ENCODE measurements at places on chromosomes 11 and 22. TPM values are rescaled to one million over a fixed set of nuclear protein-coding genes. Genes with fewer than 3 reads are reported as not detected.

KCNJ11 gene
- not detected for total RNA-seq

CARNS1 gene
- not detected for total RNA-seq

OR8G5 gene
- not detected for total RNA-seq

TSGA10IP gene
- total RNA-seq: not detected

GRCh38 chr11:21398195-21398594, 728.8 kb downstream of the NELL1 start:
- no peak overlapping the region for H3K4me3 ChIP-seq
- H3K27me3 ChIP-seq: no peaks in the 10 kb centered on the region
- no peaks in the 10 kb centered on the region for H3K4me1 ChIP-seq
- no peak for DNase-seq

DNA sequence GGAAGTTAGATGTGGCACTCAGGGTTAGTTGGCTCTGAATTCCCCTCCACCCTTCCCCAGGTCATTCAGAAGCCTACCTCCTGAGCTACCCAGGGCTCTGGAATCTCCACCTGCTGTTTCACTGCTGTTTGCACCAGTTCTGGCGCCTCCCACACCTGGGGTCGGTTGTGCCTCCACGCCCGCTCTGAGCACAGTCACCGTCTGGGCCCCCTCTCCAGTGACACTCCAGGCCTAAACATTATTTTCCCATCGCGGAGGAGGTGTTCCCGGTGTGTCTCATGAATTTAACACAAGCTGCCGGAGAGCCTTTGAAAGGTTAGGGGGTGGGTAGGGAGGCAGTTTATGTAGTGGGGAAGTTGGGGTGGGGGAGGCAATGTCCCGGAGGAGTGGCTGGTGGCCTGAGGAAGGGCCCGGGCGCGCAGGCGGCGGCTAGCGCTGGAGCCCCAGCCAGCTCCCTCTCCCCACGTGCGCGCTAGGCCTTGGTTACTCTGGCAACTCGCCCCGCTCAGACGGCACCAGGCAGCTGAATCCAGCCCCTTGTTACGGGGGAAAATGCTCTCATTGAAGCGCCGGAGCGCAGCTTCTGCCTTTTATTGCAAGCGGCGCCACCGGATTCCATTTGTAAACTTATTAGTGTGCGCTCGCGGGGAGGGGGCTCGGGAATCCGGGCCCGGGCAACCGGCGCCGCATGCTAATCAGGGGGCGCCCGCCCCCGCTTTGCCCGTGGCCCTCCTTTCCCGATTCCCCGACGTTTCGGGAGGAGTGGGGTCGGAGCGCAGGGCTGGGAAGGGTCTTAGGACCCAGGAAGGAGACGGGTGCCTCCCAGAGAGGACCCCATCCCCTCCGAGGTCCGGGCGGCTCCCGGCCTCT, 52.4 kb downstream of the GRIK4 start:
- peaks cover 15% of the 10 kb centered on the region for H3K4me1 ChIP-seq
- no peak overlapping the region for H3K4me3 ChIP-seq
- peaks cover 15% of the 10 kb centered on the region for H3K27me3 ChIP-seq
- no peak for DNase-seq
- no peaks in the 10 kb centered on the region for H3K36me3 ChIP-seq

DNA sequence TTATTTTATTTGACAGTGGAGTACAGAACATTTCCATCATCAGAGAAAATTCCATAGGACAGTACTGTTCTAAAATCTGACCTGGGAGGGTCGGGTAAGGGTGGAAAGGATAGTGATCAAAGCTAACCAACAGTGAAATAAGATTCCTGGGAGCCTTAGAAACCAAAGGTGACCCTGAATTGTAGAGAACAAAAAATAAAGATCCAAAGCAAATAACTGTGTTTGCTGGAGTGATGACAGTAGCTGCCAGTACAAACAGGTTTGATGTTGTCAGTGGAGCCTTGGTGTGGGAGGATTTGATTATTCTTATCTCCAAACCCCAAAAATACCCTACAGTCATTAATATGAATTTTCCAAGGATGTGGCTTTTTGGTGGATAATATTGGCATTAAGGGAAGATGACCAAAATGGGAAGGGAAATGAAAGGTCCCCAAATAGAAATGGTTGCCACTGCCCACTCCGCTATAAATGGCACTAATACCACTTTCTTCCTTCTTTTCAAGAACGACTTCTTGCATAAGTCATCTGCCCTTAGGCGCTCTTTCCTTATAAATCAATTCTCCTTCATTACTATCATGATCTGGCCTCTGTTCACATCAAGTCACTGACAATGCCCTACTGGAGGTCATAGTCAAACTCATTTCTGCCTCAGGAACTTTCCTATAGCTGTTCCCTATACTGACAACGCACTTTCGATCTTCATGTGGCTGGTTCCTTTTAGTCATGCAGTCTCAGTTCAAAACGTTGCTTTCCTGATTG, 44.4 kb downstream of the EHF start:
- no peak for DNase-seq
- H3K27ac ChIP-seq: no peak overlapping the region
- H3K27me3 ChIP-seq: peaks cover 25% of the 10 kb centered on the region
- H3K4me3 ChIP-seq: no peak overlapping the region
- peaks cover 4% of the 10 kb centered on the region for H3K36me3 ChIP-seq
- H3K4me1 ChIP-seq: no peaks in the 10 kb centered on the region

DNA sequence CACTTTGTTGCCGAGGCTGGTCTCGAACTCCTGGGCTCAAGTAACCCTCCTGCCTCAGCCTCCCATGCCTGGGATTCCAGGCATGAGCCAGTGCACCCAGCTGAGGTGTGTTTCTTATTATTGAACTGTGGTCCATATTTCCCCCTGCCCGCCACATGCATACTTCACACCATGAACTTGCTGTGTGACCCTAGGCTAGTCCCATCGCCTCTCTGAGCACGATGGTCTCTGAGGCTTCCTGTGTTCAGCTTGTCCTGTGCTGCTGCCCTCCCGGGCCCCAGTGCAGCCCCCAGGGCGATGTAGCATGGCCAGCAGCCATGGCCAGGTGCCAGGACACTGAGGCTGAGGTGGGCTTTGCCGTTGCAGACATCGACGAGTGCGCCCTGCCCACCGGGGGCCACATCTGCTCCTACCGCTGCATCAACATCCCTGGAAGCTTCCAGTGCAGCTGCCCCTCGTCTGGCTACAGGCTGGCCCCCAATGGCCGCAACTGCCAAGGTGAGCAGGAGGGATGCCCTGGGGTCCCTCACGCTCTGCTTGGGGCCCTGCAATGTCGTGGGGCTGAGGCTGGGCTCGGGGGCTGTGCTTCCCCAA, 45.7 kb downstream of the FBLN1 start:
- H3K36me3 ChIP-seq: peaks cover 42% of the 10 kb centered on the region
- no peak for DNase-seq
- no peak overlapping the region for H3K4me3 ChIP-seq
- H3K4me1 ChIP-seq: peaks cover 59% of the 10 kb centered on the region

DNA sequence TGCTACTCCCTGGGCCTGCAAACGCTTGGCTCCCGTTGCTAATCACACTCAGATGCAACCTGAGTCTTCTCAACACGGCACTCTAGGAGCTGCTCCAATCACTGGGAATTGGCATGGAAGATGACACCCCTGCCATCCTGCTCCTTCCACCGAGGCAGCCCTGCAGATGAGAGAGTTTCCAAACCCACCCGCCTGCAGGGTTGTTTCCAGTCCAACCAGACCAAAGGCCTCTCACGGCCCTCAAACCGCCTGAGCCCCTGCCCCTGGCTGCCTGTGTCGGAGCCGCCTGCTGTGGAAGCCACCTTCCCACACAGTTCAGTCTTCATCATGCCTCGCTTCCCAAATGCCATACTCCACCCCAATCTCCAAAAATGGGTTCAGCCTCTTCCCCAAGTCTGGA, 36.8 kb upstream of the TP53I11 start:
- no peak overlapping the region for H3K4me3 ChIP-seq
- H3K4me1 ChIP-seq: no peaks in the 10 kb centered on the region
- no peak for DNase-seq
- no peaks in the 10 kb centered on the region for H3K36me3 ChIP-seq
- peaks cover 56% of the 10 kb centered on the region for H3K27me3 ChIP-seq

- DNase-seq: no peak
- H3K36me3 ChIP-seq: no peaks in the 10 kb centered on the region
- H3K27ac ChIP-seq: no peak overlapping the region
- peaks cover 4% of the 10 kb centered on the region for H3K27me3 ChIP-seq
Measured at GRCh38 chr11:45166604-45166897, 20.1 kb downstream of the PRDM11 start.

DNA sequence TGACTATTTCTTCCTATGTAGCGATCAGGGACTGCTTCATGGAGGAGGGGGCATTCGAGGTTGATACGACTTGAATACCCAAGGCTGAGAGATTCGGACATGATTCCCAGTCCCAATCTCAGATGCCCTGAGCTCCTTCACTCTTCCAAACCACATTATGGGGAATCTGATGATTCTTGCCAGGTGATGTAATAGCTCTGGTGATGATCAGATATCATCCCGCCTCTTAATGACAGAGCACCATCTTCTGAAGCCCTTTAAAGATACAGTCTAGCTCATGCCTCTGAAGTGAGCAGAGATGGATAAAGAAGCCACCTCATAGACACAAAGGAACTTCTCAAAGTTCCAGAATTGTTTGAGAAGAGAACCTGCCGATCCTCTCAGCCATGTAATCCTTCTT, 8.9 kb upstream of the CLMP start:
- H3K27me3 ChIP-seq: no peaks in the 10 kb centered on the region
- peaks cover 48% of the 10 kb centered on the region for H3K4me1 ChIP-seq
- DNase-seq: no peak
- no peak overlapping the region for H3K27ac ChIP-seq
- H3K36me3 ChIP-seq: no peaks in the 10 kb centered on the region

DNA sequence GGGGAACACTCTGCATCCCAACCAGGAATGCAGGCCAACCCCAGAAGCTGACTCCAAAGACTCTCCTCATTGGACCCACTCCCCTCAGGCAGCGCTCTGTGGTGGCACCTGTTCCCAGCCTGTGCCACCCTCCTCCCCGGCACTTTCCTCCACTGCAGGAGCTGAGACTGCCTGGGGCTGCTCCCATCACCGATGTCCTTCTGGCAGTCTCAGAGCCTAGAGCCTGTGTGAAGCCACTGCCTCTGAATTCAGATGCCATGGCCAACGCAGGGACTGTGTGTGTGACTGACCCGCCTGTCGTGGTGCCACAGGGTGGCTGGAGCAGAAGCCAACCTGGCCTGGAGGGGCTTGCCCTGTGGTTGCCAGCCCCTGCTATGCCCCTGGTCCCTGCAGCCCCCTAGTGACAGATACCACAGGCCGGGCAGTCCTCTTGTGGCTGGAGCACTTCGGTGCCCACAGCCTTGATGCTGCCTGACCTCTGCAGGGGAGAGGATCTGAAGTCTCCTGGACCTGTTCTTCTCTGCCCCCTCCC, 43.2 kb downstream of the TBX1 start:
- H3K4me1 ChIP-seq: peaks cover 28% of the 10 kb centered on the region
- no peak overlapping the region for H3K27ac ChIP-seq
- no peaks in the 10 kb centered on the region for H3K36me3 ChIP-seq
- no peak for DNase-seq
- peaks cover 2% of the 10 kb centered on the region for H3K27me3 ChIP-seq

DNA sequence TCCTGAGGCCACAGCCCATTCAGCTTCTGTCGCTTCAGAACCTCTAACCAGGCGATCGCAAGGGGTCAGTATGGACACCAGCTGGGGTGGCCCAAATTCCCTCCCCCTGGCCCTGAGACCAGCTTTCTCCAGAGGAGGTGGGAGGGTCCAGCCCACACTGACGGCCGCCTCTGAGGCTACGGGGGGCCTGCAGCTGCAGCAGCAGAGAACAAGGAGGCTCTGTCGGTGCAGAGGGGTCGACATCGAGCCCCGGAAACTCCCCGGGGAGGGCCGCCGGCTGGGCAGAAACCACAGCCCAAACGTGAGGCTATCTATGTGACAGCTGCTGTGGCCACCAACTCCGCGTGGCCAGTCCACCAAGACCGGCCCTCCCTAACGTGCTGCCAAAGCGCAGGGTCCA, 40.8 kb downstream of the ELFN2 start:
- no peaks in the 10 kb centered on the region for H3K36me3 ChIP-seq
- no peak overlapping the region for H3K27ac ChIP-seq
- no peak overlapping the region for H3K4me3 ChIP-seq
- H3K27me3 ChIP-seq: peaks cover 3% of the 10 kb centered on the region
- DNase-seq: no peak

DNA sequence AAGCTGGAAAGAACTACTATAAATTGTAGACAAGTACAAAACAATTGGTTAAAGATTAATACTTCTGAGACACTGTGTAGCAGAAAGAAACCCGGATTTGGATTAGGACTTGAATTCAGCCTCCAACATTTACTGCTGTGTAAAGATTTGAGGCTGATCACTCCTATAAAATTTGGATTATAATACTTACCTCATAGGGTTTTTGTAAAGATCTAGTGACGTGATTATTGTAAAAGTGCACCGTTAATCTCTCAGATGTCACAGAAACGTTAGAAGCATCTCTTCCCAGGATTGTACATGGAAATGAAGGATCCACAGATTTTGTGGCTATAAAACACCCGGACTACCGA, 323 bp upstream of the HIKESHI start:
- peak overlapping the region; percentile 97 for H3K27ac ChIP-seq
- peaks cover 22% of the 10 kb centered on the region for H3K4me1 ChIP-seq
- H3K27me3 ChIP-seq: no peaks in the 10 kb centered on the region
- DNase-seq: no peak

GRCh38 chr22:35727436-35727835, 9.8 kb downstream of the APOL5 start:
- no peak for DNase-seq
- H3K4me1 ChIP-seq: peaks cover 6% of the 10 kb centered on the region
- H3K27ac ChIP-seq: no peak overlapping the region
- no peak overlapping the region for H3K4me3 ChIP-seq
- peaks cover 8% of the 10 kb centered on the region for H3K27me3 ChIP-seq

DNA sequence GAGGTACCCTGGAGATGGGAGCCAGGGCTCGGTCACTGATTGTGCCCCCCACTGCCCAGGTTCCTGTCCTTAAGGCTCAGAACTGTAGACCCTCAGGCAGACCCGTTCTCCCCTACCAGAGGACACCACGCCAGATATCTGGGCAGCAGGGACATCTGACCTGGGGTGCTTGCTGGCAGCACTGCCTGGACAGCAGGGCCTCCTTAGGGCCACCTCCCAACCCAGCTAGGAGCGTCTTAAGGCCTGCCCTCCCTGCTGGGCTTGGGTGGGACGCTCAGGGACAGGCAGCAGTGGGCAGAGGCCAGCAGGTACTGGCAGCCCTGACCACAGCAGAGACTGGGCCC, 3.1 kb downstream of the POLR2L start:
- peak overlapping the region; percentile 90 for H3K4me3 ChIP-seq
- peak overlapping the region; percentile 61 for H3K27ac ChIP-seq
- DNase-seq: no peak
- H3K4me1 ChIP-seq: peaks cover 37% of the 10 kb centered on the region
- H3K36me3 ChIP-seq: peaks cover 23% of the 10 kb centered on the region

DNA sequence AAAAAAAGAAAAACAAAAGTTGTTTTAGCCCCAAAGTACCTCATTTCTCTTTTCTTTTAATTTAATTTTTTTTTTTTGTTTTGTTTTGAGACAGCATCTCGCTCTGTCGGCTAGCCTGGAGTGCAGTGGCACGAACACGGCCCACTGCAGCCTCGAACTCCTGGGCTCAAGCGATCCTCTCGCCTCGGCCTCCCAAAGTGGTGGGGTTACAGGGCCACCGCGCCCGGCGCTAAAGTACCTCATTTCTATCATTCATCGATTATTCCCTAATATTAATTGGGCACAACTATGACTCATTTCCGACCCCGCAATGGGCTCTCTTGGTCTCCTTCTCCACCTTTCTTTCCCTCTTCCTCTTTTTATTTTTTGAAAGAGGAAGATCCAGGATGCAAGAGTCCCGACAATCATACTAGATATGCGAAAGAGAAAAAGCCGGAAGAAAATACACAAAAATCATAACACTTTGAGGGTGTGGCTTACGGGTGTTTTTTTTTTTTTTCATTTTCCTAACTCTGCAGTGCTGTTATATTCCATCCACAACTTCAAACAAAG, 475 bp upstream of the AIP start:
- H3K4me3 ChIP-seq: peak overlapping the region; percentile 98
- H3K4me1 ChIP-seq: peaks cover 38% of the 10 kb centered on the region
- DNase-seq: no peak
- peak overlapping the region; percentile 99 for H3K27ac ChIP-seq

Data from HFFc6 (cell line).